ENCODE measurements at places on chromosomes 7 and 10. TPM values are rescaled to one million over a fixed set of nuclear protein-coding genes. Genes with fewer than 3 reads are reported as not detected.

- DNase-seq = no peak
These were observed 171.4 kb upstream of the INHBA start for GRCh38 chr7:41874201-41874785.

Gene LARP4B
- 41.5 TPM for total RNA-seq

DNA sequence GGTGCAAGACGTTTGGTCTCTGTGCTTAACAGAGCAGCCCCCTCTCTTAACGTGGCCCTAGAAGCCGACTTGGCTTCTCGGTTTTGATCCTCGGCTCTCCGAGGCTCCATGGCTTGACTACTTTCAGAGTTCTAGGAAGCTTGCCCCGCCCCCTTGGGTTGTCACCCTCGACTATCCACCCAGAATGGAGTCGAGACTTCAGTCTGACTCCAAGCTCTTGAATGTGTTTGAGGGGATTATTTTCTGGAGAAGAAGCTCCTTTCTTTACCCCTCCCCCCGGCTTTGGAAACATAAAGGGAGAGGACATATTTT, 448 bp downstream of the SEC24C start:
- DNase-seq = peak; percentile 50

Gene SVOPL
- under 0.01 TPM for total RNA-seq

DNA sequence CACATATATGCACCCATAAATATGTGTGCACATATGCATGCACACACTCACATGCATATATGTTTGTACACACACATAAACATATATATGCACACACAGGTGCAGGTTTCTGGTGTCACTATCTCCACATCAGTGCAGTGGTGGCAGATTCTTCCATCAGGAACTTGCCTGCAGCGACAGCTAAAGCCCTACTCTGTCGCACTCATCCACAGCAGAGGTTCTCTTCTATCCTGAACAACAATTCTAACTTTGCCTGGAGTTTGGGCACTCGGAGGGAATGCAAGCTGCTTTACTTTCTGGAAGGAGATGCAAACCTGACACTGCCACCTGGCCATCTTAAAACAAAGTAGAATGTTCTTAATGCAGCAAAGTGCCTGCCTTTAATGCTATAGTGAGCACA, 745.8 kb downstream of the GRID1 start:
- no peak for DNase-seq

Gene UPF2
- 26.0 TPM for total RNA-seq

Gene DNTT
- total RNA-seq = not detected

- DNase-seq = no peak
These were observed at the start of gene GIMAP7 for GRCh38 chr7:150514748-150515222. Gene GIMAP7, plus strand, starts transcription at chr7:150514872. Its CDS starts 5,103 bp downstream, at chr7:150519975.

DNA sequence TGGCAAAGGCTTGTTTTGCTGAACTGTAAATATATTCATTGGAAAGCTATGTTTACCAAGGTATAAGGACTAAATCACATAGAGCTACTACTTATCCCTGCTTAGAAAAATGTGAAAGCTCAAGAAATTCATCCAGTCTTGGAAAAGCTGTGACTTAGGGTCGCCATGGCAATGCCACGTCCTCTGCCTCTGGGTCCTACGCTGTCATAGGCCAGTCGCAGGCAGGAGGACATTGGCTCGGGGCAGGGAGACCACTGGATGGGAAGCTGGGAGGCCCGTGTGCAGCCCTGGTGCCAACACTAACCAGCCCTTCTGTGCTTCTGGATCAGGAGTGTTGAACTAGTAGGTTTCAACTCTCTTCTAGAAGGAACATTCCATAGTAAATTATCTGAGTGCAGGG, 67.3 kb upstream of the PDZD8 start:
- DNase-seq = no peak

DNA sequence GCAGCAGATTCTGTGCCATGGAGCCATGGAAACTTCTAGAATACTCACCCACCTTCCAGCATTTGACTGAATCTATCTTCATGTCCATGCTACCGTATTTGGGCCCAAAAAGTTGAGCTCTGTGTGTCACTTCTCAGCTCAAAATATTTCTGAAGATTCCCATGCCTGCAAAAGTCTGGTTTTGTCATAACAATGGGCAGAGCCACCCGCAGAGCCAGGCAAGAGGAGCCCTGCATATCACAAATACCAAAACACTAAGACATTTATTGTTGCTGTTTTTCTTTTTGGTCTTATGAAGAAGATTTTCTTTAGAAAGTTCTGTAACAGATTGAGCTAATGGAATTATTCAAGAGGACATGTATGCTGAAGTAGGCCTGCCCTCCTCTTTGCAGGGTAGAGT, 68.1 kb downstream of the PRTFDC1 start:
- DNase-seq = no peak

DNA sequence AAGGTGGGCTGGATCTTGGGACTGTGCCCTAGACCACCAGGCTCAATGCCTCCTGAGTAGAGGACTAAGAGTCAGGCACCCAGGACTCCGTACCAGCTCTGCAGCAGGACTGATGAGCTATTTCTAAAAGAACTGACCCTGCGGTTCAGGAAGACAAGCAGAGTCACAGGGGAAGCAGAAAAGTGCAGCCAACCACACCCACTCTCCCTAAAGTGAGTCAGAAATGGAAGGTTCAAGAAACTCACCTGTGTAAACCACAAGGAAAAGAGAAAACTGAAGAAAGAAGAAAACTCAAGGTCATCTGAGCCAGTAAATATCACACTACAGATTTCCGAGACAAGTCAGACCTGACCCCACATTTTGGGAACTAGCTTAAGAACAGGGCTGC, 2.5 kb downstream of the PARP12 start:
- peak; percentile 75 for DNase-seq

- DNase-seq = no peak
These were observed 17.5 kb upstream of the TECTB start for GRCh38 chr10:112265745-112266144.

GRCh38 chr10:4543938-4544533, 282.0 kb upstream of the AKR1E2 start:
- no peak for DNase-seq

Gene AKR1C2
- 222 TPM for total RNA-seq

- no peak for DNase-seq
These were observed 66.9 kb downstream of the OGDH start for GRCh38 chr7:44673324-44673723.

Gene C10orf62
- not detected for total RNA-seq

DNA sequence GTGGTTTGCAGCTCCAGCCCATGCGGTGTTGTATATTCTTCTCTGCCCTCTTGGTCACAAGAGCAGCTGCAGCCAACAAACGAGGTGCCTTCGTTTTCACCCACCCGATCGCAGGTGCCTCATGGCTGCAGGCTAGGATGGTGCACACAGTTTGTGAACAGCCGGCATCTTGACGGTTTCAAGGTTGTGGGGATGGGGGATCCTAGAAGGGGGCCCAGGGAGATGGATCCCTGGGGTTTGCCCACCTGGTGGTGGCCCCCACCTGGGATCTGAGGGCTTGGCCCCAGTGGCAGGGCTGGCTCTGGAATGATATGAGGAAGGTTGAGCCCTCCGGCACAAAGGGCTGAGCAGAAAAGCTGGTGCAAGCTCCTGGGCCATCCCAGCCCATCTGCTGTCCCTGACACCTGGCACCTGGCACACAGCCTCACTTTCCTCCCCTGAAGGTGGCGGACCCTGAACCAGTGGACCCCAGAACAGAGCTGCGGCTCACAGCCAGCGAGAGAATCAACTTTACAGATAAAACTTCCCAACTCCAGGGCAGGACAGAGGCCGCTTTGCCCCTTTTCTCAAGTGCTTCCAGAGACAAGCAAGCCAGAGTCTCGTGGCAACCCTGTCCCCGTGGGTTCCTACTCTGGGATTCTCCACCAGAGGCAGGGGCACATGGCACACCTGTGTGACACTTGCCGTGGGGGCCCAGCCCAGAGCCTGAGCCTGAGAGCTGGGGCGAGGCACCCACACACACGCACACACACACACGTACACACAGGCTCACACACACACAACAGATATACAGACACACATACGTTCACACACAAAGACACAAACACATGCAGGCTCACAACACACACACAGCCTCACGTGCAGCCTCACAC, 177.3 kb upstream of the PPP2R2D start:
- DNase-seq = no peak

GRCh38 chr10:24650669-24651391, 72.9 kb downstream of the ARHGAP21 start:
- no peak for DNase-seq

DNA sequence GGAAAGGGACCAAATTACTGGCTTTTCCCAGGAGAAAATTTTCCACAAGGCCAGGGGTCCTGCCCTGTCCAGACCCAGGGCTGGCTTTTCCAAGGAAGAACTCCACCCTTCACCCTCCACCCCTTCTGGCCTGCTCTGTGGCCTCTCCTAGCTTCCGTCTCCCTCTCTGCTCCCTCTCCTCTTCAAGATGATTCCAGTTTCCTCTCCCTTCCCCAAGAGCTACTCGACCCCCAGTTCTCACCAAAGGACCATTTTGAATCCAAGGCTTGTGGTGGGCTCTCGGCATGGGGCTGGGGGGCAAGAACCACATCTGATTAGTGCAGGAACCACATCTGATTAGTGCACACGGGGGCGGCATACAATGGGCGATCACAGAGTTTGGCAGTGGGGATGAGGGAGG, 7.7 kb downstream of the CHAT start:
- DNase-seq = no peak

DNA sequence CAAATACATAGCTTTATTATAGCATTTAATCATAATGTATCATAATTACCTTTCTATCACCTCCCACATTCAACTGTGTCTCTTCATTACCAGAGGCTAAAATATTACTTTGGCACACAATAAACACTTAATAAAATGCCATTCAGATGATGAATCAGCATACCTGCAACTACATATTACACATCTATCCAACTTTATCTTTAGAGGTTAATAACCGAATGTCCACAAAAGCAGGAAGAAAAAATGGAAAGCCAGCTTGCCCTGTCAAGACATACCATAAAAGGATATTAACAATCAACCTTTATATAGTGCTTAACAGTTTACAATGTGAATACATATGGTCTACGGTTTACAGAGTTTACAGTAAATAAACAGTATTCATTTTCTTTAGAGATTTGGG, 12.7 kb downstream of the CACUL1 start:
- peak; percentile 64 for DNase-seq

Gene SFRP4
- 0.26 TPM for total RNA-seq

GRCh38 chr7:148204639-148205304, 385.8 kb upstream of the C7orf33 start:
- DNase-seq = no peak

DNA sequence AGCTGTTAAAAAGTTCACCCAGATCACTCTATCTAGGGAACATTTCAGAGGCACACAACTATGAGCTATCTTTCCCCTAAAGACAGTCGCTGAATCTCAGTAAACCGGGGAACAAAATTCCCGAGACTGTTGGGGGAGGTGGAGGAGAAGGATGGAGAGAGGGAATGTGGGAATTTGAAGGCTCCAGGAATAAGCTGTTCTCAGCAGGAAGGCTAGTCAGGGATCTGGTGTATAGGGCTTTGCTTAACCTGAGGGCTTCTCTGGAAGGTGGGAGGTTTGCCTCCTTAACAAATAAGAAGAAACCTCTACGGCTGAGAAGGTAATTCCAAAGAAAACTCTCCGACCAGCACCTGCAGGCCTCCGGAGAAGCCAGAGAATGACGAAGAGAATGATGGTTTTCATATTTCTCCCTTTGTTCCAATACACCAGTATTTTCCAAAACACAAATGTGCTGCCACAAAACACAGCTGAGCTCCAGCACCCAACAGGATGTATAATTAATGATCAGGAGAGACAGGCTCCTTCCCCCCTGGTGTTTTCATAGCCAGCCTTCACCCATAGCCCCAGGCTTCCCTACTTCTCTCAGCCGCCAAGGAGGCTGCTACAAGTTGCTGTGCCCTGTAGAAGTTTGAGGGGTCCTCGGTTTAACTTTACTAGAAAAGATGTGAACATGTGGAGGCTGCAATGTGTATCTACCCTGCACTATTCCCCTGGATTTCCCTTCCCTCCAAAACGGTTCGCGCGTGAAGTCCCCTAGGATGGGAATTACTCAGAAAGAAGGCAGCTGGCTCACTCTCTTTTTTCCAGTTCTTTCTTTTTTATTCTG, 2.0 kb downstream of the KCNMA1 start:
- DNase-seq = no peak

DNA sequence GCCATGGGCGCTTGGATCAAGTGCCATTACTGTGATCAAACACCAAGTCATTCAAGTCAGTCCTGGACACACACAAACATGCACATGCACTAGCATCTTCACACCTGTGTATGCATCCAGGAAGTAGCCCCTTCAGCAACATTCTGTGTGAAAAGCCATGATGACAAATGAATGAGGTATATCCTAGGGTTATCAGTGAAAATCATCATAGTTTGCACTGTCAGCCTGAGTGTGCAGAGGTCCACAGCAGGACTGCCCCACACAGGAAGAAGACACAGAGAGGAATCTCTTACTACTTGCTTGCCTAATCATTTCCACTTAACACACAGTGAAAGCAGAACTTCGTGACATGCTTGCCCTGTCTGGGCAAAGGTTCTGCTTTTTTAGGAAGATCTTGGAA, 184.0 kb upstream of the ADO start:
- DNase-seq = no peak

Gene PPP1R3C
- total RNA-seq = 17.4 TPM

DNA sequence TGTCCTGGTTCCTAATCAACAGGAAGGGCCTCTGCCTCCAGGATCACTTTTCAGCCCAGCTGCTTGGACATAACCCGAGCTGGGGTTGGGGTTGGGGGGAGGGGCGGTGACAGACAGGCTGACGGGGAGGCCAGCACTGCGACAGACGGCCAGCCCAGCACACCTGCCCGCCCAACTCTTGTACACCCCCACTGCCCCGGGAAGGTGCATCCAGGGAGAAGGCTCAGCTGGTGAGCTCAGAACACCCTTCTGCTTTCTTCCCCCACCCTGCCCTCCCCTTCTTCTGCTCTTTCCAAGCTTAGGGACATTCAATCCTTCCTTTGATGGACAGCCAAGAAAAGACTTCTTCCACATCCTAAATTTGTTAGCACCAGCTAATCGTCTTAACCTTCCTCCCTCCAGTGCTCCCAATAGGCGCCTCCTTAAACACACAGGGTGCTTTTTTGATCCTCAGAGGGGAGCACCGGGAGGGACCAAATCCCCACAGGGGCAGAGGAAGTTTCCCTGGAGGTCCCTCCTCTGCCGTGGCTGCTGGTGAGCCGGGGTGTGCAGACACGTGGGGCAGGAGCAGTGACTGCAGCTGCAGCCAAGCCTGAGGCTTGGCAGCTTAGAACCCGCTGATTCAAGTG, 44.7 kb downstream of the COL13A1 start:
- DNase-seq = no peak

DNA sequence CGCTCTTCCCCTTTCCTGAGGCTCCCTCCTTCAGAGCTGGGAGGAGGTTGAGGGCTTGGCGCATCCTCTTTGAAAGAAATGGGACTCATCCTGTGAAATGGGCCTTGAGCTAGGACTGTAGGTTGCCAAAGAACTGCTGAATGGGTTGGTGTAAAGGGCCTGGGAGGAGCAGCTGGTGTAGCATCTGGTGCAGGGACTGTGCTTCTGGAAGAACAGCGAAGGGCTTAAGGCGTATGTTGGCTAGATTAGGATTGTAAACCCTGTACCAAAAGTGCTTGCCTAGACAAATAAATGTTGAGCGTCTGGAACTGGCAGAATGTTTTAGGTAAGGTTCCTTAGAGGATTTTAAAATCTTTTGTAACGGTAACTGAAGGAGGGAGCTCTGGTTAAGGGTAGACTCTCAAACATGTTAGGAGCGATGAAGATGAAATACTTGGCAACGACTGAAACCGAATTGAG, 563 bp downstream of the STAM start:
- DNase-seq = peak; percentile 24

GRCh38 chr10:50347394-50347802, 96.1 kb upstream of the ASAH2 start:
- DNase-seq = no peak

Gene FGL2
- 0.53 TPM for total RNA-seq

GRCh38 chr7:101952355-101953247, 135.2 kb downstream of the CUX1 start:
- DNase-seq = peak; percentile 76

GRCh38 chr7:27168265-27168947, 3.1 kb upstream of the HOXA9 start:
- DNase-seq = no peak
